ENCODE measurements at places on chromosomes 7 and 10.

GRCh38 chr7:127254163-127254684 is 1.5 kb upstream of the GRM8 start:
- DNase-seq: no peak

DNA sequence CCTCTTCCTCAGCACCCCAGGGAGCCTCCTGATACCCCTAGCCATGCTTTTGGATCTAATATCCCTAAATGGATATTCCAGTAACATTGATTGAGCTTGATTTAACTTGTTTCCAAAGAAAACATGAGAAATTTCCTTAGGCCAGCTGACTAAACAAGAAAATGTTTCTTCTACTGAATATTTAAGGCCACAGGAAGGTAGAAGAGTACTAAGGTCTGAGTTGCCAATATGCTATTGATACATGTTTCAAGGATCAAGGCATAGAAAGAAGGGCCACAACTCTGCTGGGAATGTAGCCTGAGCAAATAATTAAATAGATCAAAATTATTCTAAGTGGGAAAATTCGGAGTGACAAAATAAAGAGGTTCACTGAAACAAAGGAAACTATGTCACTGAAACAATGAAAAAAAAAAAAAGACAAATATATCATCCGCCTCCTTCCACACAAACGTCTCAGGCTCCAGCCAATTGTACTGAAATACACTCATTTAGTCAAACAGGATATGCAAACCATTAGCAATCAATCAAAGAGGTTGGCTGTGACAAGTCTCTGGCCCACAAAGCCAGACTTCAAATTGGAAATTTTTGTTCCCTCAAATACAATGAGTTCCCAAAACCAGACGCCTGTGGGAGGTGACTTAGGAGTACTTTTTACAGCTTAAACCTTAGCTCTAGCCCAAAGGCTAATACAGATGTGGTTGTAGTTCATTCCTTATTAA is 396.2 kb downstream of the HTR7 start:
- DNase-seq: no peak

- DNase-seq: no peak
Measured at GRCh38 chr7:78873117-78873516, 580.4 kb downstream of the MAGI2 start.

- DNase-seq: no peak
Measured at GRCh38 chr10:21934307-21934706, 69.2 kb downstream of the DNAJC1 start.

GRCh38 chr10:91975438-91975837 is 51.9 kb downstream of the BTAF1 start:
- no peak for DNase-seq

DNA sequence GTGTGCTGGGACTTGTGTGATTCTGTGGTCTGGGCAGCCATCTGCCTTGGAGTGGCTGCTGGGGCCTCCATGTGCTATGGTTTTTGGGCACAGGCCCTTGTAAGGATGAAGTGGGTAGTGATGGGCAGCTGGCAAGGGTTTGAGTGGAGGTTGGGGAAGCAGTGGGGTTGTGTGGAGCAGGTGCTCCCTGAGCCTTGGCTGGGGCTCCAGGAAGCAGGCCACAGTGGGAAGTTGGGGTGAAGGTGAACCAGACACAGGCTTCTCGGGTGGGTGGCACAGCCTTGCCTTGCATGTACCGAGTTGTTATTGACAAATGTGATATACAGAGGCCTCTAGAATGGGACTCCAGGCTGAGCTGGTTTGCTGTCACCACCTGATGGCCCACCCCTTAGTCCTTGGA is 82.3 kb downstream of the ADCY1 start:
- no peak for DNase-seq

DNA sequence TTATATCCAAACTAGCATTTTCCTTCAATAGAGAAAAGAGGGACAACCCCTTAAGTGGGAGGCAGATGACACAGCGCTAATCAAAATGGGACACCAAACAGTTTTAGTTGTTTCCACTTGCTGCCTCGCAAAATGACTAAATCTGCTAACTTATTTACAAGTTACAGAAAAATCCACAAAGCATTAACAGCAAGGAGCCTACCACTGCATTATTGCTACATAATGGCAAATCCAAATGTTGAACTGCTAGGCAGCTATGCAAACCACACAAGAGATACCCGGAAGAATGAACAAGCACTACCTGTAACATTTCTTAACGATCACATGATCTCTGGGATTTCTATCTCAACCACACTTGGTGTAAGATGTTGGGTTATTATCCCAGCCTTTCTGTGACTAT is 96.7 kb downstream of the SFMBT2 start:
- DNase-seq: no peak

DNA sequence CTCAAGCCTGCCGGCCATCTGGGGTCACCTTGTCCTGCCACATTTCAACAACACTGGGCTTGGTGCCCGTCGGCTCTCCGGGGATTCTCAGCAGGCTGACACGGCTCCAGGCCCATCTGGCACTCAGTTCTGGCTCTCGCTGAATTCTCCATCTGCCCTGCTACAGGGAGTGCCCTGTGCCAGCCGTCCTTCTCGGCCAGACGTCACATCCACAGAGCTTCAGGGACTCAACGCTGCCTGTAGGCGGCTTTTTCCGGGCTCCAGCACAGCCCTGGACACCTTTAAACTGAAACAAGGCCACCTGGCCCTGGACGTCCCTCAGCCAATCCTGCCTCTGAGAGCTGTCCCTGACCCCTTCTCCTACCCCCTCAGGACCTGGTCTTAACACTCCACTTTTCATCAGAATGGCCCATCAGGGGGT is 43.0 kb downstream of the TMEM130 start:
- no peak for DNase-seq

DNA sequence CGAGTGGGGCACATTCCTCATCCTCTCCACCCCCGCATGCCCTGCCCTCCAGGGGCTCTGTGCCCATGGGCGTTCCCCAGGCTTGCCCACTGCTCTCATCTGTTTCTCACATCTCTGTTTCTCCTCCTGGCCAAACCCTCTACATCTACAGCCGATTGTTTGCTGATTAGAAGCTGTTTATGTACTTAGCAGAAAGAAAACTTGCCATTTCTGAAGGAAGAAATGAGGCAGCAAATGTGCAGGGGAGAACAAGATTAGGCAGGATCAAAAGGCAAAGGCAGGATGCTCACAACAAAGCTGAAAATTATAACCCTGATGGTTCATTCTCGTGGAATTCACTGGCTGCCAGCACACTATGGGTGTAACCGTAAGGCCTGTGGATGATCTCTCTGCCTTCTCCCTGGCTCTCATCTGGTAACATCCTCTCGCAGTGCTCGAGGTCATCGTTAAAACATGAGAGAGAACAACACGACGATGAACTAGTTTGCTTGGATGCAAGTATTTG is 111.6 kb upstream of the KLF14 start:
- no peak for DNase-seq

DNA sequence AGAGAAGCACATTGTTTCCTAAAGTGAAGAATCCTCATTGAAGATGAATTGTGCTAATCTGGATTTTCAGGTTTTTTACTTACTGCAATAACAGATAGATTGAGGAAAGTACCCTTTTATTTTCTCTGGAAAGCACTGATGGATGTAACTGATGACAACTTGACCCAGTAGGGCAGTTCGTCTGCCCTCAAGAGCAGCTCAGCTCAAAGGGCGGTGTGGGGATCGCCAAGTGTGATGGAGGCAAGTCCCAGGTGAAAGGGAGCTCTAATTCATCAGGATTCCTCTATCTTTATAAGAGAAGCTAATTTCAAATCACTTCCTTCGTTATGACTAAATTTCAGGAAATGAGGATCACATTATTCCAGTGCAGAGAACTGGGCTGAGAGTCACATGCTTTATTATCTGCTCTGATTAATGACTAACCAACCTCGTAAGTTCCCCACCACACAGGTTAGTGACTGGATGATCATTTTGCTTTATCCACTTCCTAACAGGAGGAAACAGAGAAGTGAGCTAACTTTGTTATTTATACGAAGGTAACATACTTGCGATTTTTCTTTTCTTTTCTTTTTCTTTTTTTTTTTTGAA is 98.8 kb downstream of the PFKFB3 start:
- no peak for DNase-seq

- no peak for DNase-seq
Measured at GRCh38 chr10:58444876-58445275, 59.7 kb downstream of the TFAM start.

GRCh38 chr10:21515361-21516241 is 9.9 kb downstream of the SKIDA1 start:
- no peak for DNase-seq

GRCh38 chr7:5082806-5083205 is 37.1 kb downstream of the RBAK start:
- no peak for DNase-seq

DNA sequence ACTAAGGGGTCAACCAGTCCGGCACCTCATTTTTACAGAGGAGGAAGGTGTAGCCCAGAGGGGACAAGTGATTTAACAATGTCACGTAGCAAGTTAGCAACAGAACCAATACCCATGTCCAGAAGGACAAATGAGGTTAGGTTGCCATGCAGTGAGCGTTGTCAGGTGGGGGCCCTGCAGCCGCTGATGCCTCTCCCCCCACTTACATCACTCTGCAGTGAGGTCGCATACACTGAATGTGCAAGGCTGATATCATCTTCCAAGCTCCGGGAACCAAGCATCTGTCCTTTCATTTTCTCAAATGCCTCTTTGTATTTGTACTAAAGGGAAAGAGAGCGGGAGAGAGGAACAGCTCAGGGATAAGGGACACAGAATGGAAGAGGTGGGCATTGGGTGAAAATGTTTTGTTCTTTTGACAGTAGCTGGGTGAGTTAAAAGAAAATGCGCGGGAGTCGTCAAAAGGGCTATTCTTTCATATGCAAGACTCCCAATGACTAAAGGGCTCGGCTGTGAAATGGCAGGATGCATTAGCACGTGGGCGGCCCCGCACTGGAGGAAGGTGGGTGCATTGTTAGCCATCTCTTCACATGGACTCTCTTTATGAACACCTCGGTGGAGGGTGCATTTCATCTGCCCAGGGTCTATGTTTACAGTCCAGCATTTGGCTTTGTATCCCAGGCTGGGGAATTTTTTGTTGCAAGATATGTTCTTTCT is 49.7 kb downstream of the NRAP start:
- DNase-seq: no peak

DNA sequence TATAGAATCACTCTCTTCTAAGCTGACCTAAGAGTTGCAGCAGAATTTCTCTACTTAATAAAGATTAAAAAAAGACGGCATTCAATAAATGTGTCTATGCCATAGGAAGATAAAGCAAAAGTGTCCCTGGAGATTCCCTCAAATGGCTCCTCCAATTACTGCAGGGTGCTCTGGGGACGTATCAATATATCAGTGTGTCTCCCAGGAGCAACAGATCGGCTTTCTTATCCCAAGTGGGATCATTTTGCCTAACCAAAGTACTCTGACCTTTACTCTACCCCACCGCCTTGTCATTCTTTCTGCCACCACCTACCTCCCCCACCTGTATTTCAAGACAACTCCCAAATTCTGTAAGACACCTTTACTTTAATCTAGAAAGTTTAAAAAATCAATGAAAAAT is 202.0 kb upstream of the SEMA3C start:
- DNase-seq: no peak

- DNase-seq: no peak
Measured at GRCh38 chr7:132410861-132411541, 165.3 kb downstream of the PLXNA4 start.

DNA sequence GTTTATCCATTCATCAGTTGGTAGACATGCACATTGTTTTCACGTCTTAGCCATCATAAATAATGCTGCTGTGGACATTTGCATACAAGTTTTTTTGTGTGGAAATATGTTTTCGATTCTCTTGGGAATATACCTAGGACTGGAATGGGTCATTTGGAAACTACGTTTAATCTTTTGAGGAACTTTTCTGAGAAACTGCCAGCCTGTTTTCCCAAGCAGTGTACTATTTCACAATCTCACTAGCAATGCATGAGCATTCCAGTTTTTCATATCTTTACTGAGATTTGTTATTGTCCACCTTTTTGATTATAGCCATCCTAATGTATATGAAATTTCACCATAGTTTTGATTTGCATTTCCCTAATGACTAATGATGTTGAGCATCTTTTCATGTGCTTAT is 95.7 kb upstream of the JAZF1 start:
- no peak for DNase-seq

GRCh38 chr10:27687743-27688142 is 57.9 kb downstream of the MKX start:
- DNase-seq: no peak

- DNase-seq: no peak
Measured at GRCh38 chr7:1893036-1893435, 223.0 kb downstream of the ELFN1 start.

- DNase-seq: no peak
Measured at GRCh38 chr7:14761510-14762296, 140.8 kb downstream of the DGKB start.

DNA sequence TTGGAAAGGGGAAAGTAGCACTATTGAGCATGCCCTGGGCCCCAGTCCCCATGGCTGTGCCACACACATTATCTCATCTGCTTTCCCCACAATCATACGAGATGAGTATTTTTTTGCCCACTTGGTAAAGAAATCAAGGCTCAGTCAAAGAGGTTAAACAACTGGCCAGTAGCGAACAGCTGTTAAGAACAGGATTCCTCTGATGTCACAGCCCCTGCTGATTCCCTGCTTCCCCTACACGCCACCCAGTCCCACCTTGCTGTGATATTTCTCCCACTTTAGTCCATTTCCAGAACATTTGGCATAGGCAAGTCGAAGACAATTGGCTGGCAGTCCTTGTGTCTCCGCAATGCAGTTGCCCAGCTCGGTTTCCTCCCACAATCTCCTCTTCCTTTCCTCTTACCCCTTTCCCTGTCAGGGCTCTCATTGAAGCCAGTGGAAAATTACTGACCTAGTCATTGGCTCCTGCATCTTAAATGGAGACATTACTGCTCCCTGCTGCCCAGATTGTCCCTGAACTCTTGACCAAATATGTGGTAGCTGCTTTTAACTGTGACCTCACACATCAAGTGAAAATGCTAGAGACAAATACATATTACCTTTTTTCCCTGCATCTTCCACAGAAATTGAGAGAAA is 56.5 kb upstream of the EEPD1 start:
- no peak for DNase-seq

GRCh38 chr7:142791502-142791901 is 20.7 kb downstream of the PRSS2 start:
- no peak for DNase-seq

- DNase-seq: no peak
Measured at GRCh38 chr10:44043646-44044375, 341.1 kb downstream of the CXCL12 start.

GRCh38 chr7:89259085-89259484 is 463.5 kb upstream of the TEX47 start:
- no peak for DNase-seq

- no peak for DNase-seq
Measured at GRCh38 chr7:47387506-47387905, 194.4 kb downstream of the TNS3 start.

GRCh38 chr7:100632951-100633717 is 8.2 kb downstream of the TFR2 start:
- DNase-seq: peak; percentile 59

DNA sequence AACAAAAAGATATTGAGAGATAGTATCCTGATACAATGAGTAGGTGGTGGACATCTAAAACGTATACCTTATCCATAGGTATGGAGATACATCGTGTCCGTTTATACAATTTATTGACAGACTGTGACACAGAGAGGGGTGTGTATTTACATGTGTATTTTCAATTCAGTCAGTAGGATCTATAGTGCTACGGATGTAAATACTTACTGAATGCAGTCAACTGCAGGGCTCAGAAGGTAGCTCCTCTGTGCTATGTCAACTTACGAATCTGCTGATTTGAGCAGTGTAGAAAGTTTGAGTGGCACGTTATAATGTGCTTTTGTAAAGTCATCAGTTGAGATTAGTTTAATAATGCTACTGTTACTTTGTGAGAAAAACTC is 626 bp downstream of the ZNF804B start:
- DNase-seq: no peak
